ENCODE measurements at places on chromosomes 16 and 17. TPM values are rescaled to one million over a fixed set of nuclear protein-coding genes. Genes with fewer than 3 reads are reported as not detected.

Gene PLD6
- total RNA-seq = 4.3 TPM

Gene IL17C
- not detected for total RNA-seq

Gene OTOP2
- total RNA-seq = not detected

Gene DHRS7C
- not detected for total RNA-seq

Gene BLTP2
- 51.0 TPM for total RNA-seq

Gene FAM234A
- total RNA-seq = 61.4 TPM

Gene SULT1A2
- total RNA-seq = not detected

Gene CDH15
- total RNA-seq = not detected

Gene CD300E
- 0.37 TPM for total RNA-seq

Gene UBFD1
- total RNA-seq = 46.7 TPM

Gene NLRC3
- total RNA-seq = 0.15 TPM

Gene CLEC18A
- total RNA-seq = 1.2 TPM

Gene CLCN7
- 140 TPM for total RNA-seq

Gene SCGB1C2
- not detected for total RNA-seq

Gene JPH3
- not detected for total RNA-seq

Gene TERB1
- not detected for total RNA-seq

Gene FZD2
- 1.8 TPM for total RNA-seq

Gene GCGR
- total RNA-seq = 0.71 TPM

Gene ACACA
- 24.2 TPM for total RNA-seq

Gene KRTAP17-1
- total RNA-seq = 38.6 TPM

Gene GP1BA
- total RNA-seq = not detected

Gene CETP
- 0.79 TPM for total RNA-seq

Gene CTRB1
- total RNA-seq = not detected
